Stimulated activated naive CD4-positive, alpha-beta T cell (primary cell): ENCODE measurements at places on chromosomes 16 and 17.

DNA sequence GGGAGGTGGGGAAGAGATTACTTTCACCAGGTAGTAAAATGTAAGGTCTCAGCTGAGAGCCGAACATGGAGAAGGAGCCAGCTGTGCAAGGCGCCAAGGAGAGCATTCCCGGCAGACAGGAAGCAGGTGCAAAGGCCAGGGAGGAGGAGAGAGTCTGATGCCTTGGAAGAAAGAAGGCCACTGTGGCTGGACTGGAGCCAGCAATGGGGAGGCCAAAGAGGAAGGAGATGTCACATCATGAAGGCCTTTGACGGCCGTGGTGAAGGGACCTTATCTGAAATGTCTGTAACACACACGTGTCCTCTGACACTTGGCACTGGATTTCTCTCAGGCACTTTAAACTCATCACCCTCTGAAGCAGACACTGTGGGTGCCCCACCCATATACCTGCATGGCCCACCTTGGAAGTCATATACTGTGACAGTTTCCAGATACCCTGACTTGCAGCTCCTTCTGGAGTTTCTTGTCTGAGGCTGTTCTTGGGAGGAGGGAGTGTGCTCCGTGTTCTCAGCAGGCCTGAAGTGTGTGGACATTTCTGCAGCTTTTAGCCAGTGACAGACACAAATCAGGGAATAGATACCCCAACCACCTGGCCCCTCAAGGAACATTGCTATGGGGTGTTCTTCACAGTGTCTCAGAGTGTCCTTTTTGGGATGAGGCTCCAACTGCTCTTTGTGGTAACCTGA, 1.9 kb upstream of the SLC5A2 start:
- no peak for DNase-seq

DNA sequence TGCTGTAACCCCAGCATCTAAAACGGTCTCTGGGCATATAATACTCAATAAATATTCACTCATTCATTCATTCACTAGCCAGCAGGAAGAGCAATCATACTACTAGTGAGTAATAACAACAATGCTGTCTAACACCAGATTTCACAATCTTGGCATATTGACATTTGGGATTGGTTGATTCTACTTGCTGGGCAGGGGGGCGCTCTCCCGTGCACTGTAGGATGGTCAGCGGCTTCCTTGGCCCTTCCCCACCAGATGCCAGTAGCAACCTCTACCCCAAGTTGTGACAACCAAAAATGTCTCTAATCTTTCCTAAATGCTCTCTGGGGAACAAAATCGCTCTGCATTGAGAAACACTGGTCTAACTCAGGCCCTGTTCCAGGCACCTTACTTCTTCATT, 20.7 kb downstream of the WFDC1 start:
- DNase-seq, result no peak

- no peak for DNase-seq
Measured at GRCh38 chr17:47630614-47631013, 19.1 kb upstream of the KPNB1 start.

DNA sequence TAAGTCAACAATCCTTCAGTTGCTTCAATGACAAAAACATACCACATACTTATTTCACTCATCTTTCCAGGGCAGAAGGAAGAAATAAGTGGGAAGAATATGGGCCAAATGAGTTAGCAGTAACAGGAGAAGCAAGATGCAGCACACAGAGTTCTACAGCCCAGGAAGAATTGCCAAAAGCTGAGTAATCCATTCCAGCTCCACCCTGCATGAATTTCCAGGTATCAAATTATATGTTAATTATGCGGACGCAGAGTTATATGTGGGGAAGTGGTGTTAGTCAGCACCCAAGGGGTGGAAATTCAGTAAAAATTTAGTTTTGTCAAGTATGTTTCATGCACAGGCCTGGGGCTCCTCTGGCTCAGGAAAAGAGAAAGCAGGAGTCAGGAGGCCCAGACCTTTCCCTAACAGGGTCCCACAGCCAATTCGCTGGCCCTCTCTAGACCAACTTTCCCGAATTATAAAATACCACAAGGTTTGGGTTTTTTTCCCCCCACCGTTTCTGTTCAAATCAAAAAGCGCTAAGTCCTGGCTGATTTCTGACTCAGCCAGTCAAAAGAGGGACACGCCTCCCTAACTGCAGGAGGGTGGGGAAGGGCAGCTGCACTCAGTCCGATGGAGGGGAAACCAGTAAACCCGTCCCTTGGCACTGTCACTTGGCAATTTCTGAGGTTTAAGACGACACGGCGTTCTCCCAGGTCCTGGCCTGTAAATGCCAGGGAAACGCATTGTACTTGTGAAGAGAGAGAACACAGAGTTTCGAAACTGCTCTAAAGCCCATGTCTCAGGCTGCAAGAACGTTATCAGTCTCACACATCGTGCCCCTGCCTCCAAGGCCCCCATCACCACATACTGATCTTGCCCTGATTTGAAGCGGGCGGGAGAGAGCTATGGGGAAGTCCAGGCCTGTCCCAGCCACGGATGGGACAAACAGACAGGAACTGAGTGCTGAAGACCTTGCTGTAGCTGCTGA, 58.1 kb downstream of the ZFHX3 start:
- no peak for DNase-seq

GRCh38 chr17:76076765-76077583, 2.0 kb upstream of the ZACN start:
- DNase-seq, result peak; percentile 78

GRCh38 chr16:17082095-17082882, 388.5 kb downstream of the XYLT1 start:
- no peak for DNase-seq

GRCh38 chr16:24151482-24151939, 104.6 kb upstream of the CACNG3 start:
- peak; percentile 60 for DNase-seq

- DNase-seq, result no peak
Measured at GRCh38 chr17:45425984-45426413, 6.7 kb downstream of the ARHGAP27 start.

DNA sequence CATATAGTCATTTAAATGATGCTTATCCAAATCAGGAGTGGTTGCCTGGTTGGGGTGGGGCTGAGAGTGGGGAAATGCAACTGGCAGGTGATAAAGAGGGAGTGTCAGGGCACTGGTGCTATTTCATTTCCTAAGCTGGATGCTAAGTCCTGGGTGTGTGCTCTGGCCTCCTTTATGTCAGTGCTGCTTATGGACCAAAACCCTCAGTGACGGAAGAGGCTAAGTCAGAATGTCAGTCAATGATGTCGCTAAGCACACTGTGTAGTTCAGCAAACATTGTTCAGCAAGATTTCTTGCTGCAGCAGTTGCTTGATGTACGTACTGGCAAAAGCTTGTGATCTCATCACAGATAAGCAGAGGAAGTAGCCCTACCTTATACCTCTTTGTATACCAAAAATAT, 16.4 kb upstream of the FLCN start:
- DNase-seq, result no peak

- no peak for DNase-seq
Measured at GRCh38 chr17:40950176-40950575, 12.7 kb upstream of the KRT23 start.
